ENCODE measurements at places on chromosomes 3 and 15.

- H3K4me1 ChIP-seq, result peaks cover 8% of the 10 kb centered on the region
- no peak overlapping the region for H3K4me3 ChIP-seq
- no peak for DNase-seq
- H3K27me3 ChIP-seq, result no peaks in the 10 kb centered on the region
- no peaks in the 10 kb centered on the region for H3K36me3 ChIP-seq
Measured at GRCh38 chr15:62118520-62119226, 46.4 kb downstream of the C2CD4B start.

DNA sequence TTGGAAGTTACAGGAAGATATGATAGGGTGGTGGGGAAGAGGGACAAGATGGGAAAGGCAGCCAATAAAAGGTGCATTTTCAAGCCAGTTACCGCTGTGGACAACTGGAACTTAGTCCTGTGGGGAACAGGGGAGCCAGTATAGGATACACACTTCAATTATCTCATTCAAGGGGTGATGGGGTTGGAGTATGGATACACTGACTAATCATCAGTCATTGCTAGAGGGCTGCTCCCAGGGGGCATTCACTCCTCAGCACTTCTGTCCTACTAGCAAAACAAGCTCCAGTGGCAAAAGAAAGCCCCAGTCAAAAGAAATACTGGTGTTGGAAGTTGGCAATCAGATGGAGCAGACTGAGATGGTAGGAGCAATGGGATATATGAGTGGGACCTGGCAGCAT, 183.4 kb upstream of the GADL1 start:
- H3K27me3 ChIP-seq, result peaks cover 3% of the 10 kb centered on the region
- no peaks in the 10 kb centered on the region for H3K36me3 ChIP-seq
- H3K4me1 ChIP-seq, result peaks cover 7% of the 10 kb centered on the region
- DNase-seq, result no peak
- no peak overlapping the region for H3K4me3 ChIP-seq

DNA sequence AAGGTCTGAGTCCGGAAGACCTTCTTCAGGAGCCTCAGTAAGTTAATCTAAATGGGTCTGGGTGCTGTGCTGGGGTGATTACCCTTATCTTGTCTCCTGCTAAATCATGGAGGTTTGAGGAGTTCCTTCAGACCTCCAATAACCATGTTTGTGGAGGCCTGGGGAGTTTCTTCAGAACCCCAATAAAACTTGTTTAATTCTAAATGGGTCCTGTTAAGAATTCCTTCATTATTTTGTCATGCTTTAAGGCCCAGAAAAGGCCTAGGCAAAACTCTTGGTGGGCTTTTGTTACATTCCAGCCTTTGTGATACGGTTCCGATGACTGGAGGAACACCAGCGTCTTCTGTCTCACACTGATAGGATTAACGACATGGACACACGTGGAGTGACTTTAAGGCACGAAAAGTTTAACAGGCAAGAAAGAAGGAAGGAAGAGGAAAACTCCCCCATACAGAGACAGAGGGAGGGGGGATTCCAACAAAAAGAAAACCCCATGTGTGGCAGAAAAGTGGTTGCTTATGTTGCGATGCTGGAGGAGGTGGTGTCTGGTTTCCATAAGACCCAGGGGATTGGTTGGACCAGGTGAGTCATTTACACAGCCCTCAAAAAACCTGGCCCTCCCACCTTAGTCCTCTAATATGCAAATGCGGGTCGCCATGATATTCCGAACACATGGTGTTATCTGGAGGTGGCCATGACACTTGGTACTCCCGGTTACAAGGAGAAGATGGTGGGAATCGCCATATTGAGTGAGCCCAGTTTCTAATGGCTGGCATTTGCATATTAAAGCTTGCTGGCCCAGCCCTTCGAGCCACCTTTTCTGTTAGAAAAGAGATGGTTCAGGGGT, 72.6 kb upstream of the MFGE8 start:
- H3K36me3 ChIP-seq, result no peaks in the 10 kb centered on the region
- H3K27me3 ChIP-seq, result peaks cover 7% of the 10 kb centered on the region
- H3K4me1 ChIP-seq, result peaks cover 23% of the 10 kb centered on the region
- H3K27ac ChIP-seq, result no peak overlapping the region

GRCh38 chr3:21944251-21944650, 193.2 kb upstream of the ZNF385D start:
- peak overlapping the region; percentile 69 for H3K4me3 ChIP-seq
- no peak for DNase-seq
- no peak overlapping the region for H3K27ac ChIP-seq
- no peaks in the 10 kb centered on the region for H3K27me3 ChIP-seq

GRCh38 chr3:83011481-83011880, 1250.0 kb upstream of the GBE1 start:
- H3K4me3 ChIP-seq, result no peak overlapping the region
- no peak overlapping the region for H3K27ac ChIP-seq
- DNase-seq, result no peak
- H3K27me3 ChIP-seq, result peaks cover 3% of the 10 kb centered on the region

DNA sequence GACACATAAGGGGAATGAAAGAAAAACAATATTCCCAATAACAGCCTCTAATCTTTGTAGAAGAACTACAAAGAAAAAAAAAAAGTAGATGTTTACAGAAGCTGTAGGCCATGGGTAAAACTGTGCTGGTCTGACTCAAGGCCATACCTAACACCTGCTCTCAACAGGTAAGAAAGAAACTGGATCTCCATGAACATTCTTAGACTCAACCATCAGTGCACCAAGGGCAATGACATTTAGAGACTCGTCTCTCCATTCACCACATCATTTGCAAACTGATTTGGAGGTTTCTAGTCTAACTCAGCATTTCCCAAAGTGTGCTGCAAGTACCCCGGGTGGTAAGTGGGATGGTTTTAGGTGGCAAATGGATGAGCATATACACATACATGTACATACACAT, 164.2 kb downstream of the FOXP1 start:
- peaks cover 50% of the 10 kb centered on the region for H3K4me1 ChIP-seq
- H3K4me3 ChIP-seq, result no peak overlapping the region
- H3K27ac ChIP-seq, result no peak overlapping the region
- peaks cover 3% of the 10 kb centered on the region for H3K36me3 ChIP-seq
- H3K27me3 ChIP-seq, result no peaks in the 10 kb centered on the region
- no peak for DNase-seq

DNA sequence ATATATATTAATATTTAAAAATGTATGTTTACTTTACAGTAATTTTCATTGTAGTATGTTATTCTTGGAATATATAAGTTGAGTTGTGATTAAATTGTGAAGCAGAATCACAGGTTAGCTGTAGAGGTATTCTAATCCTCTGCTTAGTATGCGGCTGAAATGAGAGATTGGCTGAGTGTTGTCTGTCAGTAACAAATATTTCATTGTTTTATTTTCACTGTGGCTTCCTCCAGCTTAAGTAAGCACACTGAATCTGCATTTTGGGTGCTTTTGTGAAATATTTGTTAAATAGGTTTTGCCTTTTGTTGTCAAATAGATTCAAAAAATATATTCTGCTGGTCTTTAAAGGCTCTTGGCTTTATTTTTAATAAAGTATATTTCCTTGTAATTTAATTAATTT, 357.5 kb downstream of the CADM2 start:
- H3K27me3 ChIP-seq, result no peaks in the 10 kb centered on the region
- H3K36me3 ChIP-seq, result no peaks in the 10 kb centered on the region
- DNase-seq, result no peak
- no peak overlapping the region for H3K4me3 ChIP-seq
- no peak overlapping the region for H3K27ac ChIP-seq

DNA sequence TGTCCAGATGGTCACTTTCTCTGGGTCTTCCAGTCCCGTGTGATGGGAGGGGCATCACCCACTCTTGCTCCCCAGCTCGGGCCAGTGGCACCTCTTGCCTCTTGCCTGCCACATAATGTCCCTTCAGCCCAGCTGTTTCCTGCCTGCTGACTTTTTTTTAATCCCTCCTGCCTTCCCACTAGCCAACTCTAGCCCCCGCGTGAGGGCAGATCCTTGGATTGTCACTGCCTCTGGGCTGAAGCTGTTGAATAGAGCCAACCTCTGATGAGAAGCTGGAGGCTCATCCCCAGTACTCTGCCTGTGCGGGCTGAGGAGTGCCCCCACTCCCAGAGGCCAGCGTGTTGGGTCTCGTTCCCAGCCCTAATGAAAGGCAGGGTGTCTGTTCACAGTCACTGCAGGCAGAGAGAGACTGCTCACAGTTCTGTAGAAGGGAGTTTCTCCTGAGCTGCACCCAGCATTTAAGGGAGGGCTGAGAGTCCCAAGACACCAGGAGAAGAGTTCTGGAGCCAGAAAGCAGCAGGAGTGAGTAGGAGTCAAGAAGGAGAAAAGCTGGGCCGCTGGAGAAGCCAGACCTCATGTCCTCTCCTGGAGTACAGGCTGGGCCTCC, 30.1 kb upstream of the TIMP4 start:
- no peak overlapping the region for H3K27ac ChIP-seq
- no peak for DNase-seq
- no peaks in the 10 kb centered on the region for H3K27me3 ChIP-seq
- H3K36me3 ChIP-seq, result no peaks in the 10 kb centered on the region
- no peak overlapping the region for H3K4me3 ChIP-seq

DNA sequence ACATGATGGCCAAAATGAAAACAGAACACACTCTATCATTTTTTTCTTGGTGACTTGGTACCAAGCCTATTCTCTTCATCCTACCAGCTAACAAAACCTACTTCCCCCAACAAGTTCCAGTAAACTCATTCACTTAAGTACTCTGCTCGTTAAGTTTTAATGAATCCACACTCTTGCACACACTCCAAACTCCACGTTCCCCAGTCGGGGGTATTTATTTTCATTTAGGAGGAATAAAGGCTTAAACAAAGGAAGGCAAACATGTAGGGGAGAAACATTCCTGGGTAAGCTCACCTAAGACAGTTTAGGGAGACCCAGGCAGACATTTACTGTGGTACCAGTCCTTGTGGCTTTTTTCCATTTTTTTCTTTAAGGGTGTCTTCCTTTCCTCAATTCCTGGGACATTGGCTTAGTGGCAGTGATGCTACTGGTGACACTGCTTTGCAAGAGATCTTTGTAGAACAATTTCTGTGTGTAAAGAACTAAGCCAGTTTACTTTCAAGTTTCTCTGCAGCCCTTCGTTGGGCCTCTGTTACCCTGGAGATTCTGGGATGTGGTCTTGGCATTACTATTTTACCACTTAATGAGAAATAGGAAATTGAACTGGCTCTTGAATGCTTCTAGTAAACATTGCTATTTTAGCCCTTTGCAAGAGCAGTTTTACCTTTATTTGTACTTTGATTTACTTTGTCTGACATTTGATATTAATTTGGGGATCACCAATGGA, 117.3 kb upstream of the C15orf61 start:
- H3K27ac ChIP-seq, result no peak overlapping the region
- H3K36me3 ChIP-seq, result no peaks in the 10 kb centered on the region
- H3K4me3 ChIP-seq, result peak overlapping the region; percentile 26
- no peaks in the 10 kb centered on the region for H3K27me3 ChIP-seq
- peaks cover 51% of the 10 kb centered on the region for H3K4me1 ChIP-seq

DNA sequence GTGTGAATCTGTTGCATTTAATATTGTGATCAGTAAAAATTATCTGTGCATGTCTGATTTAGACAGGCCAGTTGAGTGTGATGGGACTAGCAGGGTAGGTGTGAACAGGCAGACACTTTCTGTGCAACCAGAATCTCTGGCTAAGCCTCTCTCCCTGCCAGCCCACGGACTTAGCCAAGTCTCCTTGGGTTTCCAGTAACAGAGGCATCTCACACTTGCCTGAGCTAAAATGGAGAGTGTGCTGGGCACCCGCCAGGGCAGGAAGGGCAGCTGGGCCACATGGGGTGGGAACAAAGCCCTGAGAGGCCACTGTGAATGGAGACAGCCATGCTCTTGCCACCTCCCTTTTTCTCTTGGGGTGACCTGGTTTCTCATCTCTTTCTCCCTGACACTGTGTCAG, 12.5 kb upstream of the RPS27L start:
- no peak overlapping the region for H3K27ac ChIP-seq
- H3K36me3 ChIP-seq, result no peaks in the 10 kb centered on the region
- H3K4me3 ChIP-seq, result no peak overlapping the region
- no peak for DNase-seq

DNA sequence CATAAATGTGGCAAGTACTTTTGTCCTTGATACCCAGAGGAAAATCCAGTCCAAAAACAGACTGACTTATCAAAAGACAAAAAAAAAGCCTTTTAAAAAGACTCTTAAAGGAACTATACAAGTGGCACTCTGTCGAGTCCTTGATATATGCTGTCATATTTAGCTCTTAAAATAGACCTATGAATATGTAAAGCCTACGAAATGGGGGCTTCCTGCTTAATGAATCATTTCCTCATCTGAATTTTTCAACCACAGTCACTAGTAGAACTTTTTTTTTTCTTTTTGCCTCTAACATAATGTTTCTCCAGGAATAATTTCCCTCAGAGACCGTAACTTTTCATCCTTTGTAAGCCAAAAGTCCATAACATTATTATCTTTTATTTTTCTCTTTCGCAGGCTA, 95.8 kb downstream of the P3H2 start:
- H3K36me3 ChIP-seq, result no peaks in the 10 kb centered on the region
- H3K4me3 ChIP-seq, result no peak overlapping the region
- no peaks in the 10 kb centered on the region for H3K27me3 ChIP-seq
